Substantia nigra (tissue), 51 donors: ENCODE measurements at places on chromosomes 12 and 14.

DNA sequence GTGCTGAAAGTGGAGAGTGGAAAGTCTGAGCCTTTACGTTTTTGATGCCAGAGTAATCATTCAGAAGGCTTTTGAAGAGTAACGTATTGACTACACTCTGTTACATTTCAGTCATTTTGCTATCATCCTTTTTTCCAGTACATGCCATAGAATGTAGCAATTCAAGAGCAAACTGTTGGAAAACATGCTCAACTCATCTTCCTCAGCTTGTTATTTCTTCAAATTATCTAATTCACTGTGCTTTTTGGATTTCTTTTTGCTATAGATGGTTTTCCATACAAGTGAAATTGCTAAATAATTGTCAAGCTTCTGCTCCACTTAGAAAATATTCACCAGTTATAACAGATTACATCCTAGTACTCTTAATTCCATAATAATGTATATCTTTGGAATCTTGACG is 129.9 kb upstream of the CLEC14A start:
- no peak for DNase-seq

DNA sequence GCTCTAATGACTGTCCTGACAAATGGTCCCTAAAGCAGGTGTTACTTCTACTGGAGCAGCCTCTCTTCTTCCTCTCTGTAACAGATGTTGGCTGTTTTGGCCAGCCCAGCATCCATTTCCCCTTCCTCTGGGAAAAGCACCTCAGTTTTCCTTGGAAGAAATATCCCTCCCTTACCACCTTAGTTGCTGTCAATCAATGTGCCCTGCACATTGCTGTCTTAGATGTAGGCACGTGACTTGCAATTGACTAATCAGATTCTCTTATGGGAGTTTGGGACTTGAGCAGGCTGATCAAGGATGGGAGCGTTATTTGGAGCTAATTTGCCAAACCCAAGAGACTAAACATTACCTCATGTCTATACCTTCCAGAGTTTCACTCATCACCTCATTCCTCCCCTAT is 12.0 kb upstream of the TMED2 start:
- no peak for DNase-seq

DNA sequence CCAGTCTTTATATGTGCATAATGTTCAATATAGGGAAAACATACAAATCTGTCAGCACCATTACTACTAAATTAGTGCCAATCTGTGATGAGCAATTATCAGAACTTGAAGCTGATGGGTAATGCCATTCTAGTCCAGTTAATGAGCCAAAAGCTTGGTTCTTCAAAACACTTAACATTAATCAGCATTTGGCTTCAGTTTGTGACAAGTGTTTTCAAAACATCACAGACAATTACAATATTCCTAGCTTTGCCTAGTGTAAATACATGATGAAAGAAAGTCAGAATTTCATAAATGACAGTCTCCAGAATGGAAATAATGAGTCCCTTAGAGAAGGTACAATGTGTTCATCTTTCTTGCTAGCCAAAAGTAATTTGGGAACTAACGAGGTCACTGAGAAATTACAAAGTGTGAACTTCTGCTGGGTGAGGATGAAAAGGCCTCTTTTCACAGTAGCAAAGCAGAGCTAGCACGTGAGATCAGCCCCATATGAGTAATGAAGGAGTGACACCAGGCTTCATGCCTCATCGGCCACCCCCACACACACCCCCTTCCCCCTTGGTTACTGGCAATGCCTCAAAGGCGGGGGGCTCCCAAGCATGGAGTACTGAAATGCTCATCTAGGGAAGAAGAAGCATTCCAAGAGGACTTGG is 180.6 kb upstream of the EEA1 start:
- DNase-seq: no peak

DNA sequence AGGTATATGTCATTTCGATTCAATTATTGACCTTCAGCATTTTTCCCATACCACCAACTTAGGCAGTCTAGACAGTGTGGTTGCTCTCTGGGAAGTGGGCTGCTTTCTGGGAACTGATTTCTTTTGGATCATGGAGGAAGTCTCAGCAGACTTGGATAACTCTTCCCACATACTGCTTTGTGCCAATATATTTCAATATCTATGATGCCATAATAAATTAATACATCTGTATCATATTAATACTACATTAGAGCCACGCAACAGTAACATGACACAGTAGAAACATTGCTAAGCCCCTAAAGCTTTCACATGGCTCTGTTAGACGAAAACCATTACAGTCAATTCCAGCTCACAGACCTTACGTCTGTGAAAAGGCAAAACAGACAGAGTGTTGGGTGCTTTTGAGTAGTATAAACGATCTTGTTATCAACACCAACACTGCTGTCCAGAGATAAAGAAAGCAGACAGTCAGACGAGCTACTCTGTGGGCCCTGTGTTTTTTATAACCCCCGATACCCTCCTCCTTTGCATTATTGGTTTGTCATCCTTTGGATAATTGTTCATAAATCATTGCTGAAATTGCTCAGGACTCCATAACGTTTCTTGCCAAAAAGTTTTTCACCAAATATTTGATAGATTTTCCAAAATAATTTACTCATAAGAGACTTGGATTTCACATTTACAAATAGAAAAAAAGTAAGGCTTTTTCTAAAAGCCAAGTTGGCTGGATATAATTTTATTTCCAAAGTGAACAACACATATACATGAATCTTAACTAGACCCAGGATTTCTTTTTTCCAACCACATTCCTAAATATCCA is 439.7 kb downstream of the ADAMTS20 start:
- DNase-seq: no peak

- DNase-seq: no peak
These were observed 195.7 kb downstream of the TMEM117 start for GRCh38 chr12:44031472-44032185.

- DNase-seq: no peak
These were observed 58.2 kb upstream of the FLRT2 start for GRCh38 chr14:85471744-85472143.

GRCh38 chr14:84087986-84088531 is 1441.9 kb upstream of the FLRT2 start:
- no peak for DNase-seq

- no peak for DNase-seq
These were observed 62.4 kb upstream of the PSMA6 start for GRCh38 chr14:35229792-35230089.

DNA sequence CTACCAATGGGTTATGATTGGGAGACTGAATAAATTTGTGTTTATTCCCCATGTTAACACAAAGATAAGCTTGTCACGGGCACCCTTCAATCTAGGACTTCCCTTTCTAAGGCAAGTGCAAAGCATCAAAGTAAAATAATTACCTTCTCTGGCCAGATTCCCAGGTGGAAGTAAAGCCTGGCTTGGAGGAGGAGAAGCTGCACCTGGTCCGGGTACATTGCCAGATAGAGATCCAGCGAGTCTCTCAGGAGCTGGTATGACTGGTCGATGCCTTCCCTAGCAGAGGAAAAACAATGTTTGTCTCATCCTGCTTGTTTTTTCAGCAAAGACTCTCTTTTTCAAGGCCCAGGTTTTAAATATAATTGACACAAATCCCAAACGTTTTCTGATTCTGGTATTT is 24.9 kb downstream of the FBXO21 start:
- no peak for DNase-seq

DNA sequence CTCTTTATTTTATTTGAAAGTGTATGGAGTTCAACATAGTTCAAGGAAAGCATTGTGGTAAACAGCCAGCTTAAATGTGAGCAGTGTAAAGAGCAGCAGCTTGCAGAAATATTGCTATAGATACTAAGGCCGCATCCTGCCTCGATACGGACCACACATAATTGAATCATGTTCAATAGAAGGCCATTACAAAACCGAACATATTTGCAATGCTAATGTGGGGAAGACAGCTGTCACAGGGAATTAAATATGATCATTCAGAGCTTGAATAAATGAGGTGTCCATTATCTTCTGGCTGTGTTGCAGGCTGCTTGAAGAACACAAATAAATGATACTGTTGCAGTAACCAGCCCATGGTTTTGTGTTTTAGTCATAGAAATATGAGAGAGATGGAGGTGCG is 173.2 kb downstream of the BRMS1L start:
- no peak for DNase-seq

GRCh38 chr14:61355892-61356325 is 34.5 kb downstream of the PRKCH start:
- DNase-seq: no peak

DNA sequence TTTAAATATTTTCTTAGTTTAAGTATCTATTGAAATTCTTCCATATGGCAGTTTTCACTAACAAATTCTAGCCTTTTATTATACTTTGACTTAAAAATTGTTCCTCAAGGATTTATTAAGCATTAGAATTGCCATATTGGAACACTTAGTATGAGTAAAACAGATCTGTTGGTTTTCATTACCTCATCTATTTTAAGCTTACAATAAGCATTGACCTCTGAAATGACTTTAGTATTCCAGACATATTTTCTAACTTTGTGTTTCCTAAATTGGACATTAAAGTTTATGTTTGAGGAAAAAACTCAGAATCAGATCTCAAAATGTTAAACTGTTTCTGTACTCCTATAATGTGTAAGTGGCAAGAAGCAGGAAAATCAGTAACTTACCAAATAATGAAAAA is 48.4 kb downstream of the CSRP2 start:
- DNase-seq: no peak

- DNase-seq: no peak
These were observed 1.8 kb upstream of the AKT1 start for GRCh38 chr14:104797115-104798044.

GRCh38 chr14:96119947-96120346 is 80.8 kb downstream of the C14orf132 start:
- DNase-seq: no peak

DNA sequence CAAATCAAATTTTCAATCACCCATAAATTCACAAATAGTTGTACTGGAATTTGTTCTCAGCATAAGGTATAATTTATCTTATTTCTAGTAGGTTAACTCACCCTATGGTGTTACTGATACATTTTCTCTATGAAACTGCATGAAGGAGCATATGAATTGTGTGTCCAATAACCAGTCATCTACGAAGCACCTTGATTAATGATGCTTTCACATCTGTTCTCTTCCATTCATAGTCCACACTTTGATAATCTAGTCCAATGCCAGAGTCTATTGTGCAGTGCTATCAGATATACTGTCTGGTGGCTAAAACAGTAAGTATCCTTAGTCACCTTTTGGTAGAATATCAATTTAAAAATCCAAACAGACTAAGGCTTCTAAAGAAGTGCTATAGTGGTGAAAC is 876.0 kb downstream of the RPS29 start:
- DNase-seq: no peak

DNA sequence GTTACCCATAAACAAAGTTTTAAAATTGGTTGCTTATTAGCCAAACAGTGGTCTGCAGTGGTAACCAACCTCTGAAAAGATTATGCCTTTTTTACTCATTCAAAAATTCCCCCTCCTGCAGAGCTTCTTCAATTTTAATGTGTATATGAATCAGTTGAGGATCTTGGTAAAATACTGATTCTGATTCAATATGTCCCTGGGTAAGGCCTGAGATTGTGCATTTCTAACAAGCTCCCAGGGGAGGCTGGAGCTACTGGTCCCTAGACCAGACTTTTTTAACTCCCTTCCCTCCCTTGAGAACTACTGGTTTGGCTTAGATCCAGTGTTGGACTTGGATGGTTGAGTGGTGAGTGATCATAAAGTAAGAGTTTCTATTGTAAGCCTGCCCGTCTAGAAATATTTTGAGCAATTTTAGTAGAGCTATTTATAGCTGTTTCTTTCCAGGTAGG is 90.2 kb downstream of the FUT8 start:
- no peak for DNase-seq
